DMS153 (cell line): ENCODE measurements at places on chromosomes 3 and 15.

GRCh38 chr3:197501496-197501878, 54.3 kb downstream of the BDH1 start:
- no peak for DNase-seq

GRCh38 chr3:56976651-56977560, 83.6 kb upstream of the SPATA12 start:
- peak; percentile 38 for DNase-seq

DNA sequence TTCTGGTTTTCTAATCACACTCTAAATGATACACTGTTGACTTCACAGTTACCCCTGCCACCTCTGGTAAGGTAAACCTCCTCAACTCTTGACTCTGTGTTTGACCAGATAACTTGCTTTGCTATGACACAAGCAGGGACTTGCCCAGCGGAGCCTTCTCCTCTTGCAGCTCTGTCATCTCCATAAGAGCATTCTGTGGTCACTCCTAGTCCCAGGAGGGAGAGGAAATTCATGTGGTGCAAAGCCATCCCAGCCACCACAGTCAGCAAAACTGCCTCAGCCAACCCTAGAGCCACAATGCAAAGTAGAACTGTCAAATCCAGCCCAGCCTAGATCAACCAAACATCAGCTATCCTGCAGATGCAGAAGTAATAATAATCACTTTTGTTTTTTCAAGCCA, 144.7 kb upstream of the GADL1 start:
- no peak for DNase-seq

GRCh38 chr15:63874616-63875015, 40.9 kb upstream of the HERC1 start:
- no peak for DNase-seq
